ENCODE measurements at places on chromosomes 3 and 15. TPM values are rescaled to one million over a fixed set of nuclear protein-coding genes. Genes with fewer than 3 reads are reported as not detected.

Gene RPL29
- polyA plus RNA-seq: 2,395 TPM

Gene ISL2
- not detected for polyA plus RNA-seq

Gene AMIGO3
- 0.94 TPM for polyA plus RNA-seq

Gene LRRC3B
- polyA plus RNA-seq: 0.05 TPM

Data from psoas muscle (tissue), 8 donors.